Karpas-422 (cell line): ENCODE measurements at places on chromosomes 7 and 10.

GRCh38 chr10:3955955-3956617 lies 171.1 kb upstream of the KLF6 start:
- DNase-seq = no peak

GRCh38 chr10:111705021-111705420 lies 478.5 kb downstream of the GPAM start:
- DNase-seq = no peak

DNA sequence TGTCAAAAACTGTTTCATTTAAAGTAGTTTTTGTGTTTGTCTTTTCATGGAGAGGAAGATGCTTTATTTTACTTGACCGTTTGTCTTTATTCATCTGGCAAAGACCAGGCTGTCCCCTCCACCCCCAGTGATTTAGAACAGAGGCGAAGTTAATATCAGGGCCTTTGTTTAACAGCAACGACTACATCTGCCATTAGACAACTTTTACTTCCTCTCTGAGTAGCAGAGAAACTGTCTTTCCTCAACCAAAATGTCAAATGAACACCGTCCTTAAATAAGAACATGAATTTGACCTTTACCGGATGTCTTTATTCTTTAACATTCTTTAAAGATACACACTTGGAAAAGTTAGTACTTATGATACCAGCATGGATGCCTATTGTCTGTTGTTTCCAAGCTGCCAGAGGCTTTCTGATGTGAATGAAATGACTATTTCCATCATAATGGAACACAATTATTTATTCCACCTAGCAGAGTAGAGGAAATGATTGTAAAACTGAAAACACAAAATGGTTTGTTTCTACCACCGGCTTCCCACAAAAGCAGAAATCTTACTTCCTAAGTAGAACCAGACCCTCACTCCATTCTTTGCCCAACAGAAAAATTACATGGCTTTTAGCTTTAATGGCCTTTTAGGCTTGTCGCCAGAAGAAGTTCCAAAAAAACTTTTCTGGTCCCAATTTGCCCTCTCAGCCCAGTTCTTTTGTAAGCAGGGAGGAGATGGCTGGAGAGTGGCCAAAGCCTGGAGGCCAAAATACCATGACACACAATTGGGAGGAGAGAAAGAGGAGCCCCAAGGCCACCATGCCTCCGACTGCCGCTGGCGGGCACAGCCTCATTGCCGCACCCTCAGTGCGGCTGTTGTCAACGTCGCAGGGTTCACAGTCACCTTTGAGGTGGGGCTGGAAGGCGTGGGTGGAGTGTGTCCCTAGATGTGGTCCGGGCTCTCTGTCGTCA lies 168.5 kb downstream of the TEX36 start:
- no peak for DNase-seq

- no peak for DNase-seq
Observed at GRCh38 chr10:50648089-50648934, 24.6 kb upstream of the SGMS1 start.

DNA sequence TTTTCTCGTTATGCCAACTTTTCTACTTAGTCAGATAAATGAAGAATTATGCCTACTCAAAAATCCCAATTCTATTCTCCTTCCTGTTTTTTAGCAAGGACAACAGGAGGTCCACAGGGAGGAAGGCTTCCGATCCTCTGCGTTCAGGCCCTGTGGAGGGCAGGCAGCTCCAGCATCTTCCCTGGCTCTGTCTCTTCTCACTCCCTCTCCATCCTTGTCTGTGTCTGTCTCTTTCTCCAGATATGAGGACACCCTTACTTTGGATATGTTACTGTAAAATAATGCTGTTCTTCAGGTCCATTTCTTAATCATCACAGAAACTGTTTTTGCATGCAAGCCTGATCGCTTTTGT lies 166.6 kb downstream of the ELMO1 start:
- no peak for DNase-seq

- DNase-seq = no peak
Observed at GRCh38 chr10:7162331-7162730, 248.5 kb downstream of the SFMBT2 start.

DNA sequence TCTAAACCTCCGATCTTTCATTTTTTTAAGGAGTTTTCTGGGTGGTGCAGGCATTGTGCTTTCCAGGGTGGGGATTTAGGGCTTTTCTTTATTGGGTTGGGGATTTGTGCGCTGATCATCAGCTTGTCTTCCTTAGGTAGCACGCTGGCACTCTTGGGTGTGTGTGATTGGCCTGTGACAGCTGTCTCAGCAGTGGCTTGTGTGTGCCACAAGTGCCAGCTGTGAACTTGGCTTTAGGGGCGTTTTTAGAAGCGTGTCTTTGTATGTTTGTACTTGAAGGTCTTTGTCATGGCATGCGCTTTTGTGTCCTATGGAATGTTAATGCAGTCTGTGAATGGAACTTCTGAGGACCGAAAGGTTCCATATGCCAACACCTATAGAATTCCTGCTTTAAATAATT lies 788 bp downstream of the AKAP9 start:
- DNase-seq = peak; percentile 81

DNA sequence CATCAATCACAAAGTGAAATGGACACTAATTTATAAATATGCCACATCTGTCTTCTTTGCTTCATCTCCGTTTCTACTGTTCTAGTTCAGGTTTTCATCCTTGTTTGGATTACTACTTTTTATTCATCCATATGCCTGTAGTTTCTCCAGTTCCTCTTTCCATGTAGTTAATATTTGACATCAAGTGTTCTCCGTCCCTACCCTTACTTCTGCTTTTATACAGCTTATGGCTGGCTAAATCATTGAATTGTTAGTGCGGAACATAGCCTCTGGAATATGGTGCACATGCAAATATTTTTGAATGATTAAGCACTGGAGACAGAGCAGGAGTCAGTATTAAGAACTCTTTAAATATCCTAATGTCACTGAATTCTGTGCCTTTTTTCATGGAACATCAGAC lies 230.0 kb upstream of the PPP1R3A start:
- no peak for DNase-seq

DNA sequence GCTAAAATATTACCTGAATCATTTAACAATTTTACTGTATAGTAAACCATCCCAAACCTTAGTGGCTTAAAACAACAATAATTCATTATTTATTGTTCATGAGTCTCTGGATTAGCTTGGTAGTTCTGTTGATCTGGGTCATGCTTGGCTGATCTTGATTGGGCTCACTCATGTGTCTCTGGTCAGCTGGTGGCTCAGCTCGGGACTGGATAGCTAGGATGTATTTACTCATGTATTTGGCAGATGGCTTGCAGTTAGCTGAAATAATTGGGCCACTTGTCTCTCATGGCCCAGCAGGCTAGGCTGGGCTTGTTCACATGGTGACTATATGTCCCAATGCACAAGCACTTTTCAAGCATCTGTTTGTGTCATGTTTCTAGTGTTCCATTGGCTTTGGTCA lies 262.8 kb downstream of the BBS9 start:
- DNase-seq = no peak

GRCh38 chr10:129692695-129693094 lies 225.7 kb downstream of the MGMT start:
- no peak for DNase-seq

- DNase-seq = no peak
Observed at GRCh38 chr7:138898802-138899201, 82.4 kb downstream of the KIAA1549 start.

DNA sequence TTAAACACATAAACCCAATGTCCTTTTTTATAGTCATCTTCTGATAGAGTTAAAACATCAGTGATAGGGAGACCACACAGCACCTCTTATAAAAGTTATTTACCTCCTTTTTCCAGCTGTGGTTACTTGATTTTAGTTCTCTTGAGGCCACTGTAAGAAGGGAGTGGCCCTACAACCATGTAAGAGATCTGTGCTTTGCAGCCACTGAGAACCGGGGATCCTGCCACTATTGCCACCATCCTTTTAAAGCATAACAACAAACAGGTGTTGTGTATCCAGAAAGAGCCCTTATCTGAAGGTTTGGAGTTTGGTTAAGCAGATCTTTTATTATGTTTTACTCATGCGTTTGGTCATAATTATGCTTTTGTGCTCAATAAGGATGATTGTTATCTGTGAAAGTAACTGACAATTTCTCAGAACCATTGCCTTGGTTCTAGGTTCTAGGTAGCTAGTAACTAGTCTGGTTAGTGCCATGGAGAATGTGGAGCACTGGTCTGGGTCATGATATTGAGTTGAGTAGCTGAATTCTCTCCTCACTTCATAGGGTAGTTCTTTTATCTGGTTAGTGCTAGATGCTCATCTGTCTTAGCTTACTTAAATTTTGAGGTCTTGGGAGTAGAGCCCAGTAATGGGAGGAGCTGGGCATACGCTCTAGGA lies 56.5 kb downstream of the ST7 start:
- no peak for DNase-seq

GRCh38 chr7:17304926-17305325 lies 6.5 kb downstream of the AHR start:
- no peak for DNase-seq

DNA sequence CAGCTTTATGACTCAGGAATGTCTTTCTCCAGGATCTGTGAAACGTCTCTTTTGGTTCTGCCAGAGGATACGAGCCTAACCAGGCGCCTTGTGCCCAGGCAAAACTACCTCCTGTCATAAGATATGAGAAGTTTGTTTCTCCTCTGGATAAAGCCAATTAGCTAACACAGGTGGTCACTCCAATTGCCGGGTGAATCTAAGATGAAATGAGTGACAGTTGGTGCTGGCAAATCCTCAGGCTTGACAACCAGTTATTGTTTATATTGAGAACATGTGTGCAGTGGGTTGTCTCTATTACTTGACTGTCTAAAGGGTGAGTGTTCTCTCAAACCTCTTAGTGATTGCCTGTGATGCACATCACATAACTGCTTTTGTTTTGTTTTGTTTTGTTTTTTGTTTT lies 449.1 kb downstream of the XPNPEP1 start:
- DNase-seq = no peak

DNA sequence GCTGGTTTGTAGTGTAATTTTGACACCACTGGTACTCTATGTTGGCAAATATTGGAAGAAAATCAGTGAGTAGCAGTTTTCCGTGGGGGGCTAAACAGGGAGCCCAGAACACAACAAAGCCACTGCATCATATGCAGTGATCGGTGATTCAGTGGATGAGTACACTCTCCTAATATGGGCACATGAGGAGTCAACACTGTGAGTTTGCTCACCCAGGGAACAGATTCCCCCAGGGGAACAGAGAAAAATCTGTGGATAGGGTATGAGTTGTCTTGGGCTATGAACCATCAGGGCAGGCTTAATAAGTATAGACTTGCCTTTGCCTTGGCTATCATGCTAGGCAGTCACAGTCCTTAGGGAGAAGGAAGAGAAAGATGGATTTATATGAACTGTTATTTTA lies 227.7 kb upstream of the SEMA3E start:
- DNase-seq = no peak

DNA sequence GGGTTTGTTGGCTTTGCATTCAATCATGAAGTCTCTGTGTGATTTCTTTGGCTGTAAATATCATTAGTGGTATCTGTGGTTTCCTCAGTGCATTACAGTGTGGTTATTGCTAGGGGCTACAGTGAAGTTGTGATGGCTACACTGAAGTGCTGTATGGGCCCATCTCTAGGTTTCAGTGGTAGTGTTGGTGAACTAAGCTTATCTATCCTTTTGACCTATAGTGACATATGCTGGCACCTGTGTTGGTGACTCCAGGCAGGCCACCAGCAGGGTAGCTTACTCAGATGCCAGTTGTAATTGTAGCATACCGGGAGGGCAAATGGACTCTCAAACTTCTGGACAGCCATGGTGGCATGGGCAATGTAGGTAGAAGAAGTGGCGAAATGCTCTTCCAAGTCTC lies 219.0 kb downstream of the ANKRD30A start:
- DNase-seq = no peak

- DNase-seq = peak; percentile 9
Observed at GRCh38 chr7:10618953-10619352, 354.7 kb upstream of the PHF14 start.

GRCh38 chr10:60397792-60398191 lies 8.1 kb upstream of the ANK3 start:
- no peak for DNase-seq

DNA sequence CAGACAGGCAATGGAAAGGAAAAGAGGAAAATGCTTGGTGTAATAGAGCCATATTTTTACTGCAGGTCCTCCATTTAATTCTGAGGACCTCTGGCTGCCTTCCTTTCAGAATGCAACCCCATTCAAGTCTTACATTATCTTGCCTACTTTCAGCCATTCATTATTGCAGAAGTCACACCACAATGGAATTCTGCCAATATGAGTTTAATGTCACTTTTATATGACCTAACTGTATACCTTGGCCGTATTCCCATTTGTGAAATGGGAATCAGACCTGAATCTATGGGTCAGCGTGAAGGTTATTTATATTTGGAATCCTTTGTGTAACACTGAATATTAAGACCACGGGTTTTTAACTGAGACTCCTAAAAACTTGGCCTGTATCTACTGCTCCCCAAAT lies 241.7 kb upstream of the AOAH start:
- no peak for DNase-seq

GRCh38 chr10:7423521-7423920 lies 12.7 kb upstream of the SFMBT2 start:
- no peak for DNase-seq

DNA sequence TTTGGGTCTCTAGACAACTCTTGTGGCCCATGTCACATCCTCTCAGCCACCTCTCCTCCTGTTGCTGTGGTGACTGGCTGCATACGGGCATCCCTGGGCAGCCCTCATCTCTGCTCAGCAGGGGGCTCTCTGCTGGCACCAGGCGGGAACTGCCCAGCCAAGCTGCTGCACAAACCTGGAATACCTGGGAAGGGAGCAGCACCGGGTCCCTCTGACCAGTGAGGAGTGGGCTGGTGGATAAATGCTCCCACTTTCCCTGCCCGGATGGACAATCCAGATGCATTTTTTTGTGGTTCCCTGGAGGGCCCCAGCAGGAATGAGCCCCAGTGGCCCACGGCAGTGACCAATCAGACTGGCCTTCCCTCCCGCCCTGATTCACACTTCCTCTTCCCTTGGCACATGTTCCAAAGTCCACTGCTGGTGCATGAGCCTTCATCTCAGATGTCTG lies 21.9 kb downstream of the GRID1 start:
- no peak for DNase-seq

DNA sequence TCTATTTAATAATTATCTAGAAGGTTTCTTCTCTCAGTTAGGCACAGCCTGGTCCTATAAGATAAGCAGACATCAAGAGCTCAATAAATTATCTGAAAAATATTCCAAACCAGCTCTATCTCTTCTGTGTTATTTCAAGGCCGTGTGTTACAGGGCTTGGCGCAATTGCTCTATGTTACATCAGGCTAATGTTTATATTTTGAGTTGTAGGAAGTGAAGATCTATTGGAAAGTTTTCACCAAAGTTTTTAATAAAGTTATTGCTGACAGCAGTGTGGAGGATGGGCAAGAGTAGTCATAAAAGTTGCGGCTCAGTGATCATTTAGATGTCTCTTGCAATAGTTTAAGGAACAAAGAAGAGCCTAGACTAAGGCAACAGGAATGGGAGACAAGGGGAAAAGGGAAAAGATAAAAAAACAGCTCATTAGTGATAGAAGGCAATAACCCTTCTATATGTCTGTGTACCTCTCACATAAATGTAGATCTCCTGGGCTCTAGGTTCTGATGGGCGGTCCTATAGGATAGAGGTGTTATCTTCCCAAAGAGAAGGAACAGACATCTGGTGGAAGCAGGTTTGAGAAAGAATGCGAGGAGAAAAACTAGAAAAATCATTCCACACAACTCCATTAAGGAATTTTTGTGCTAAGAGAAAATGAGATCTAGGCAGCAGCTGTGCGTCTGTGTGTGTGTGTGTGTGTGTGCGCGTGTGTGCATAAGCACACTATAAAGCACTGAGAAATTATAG lies 5.9 kb upstream of the ANKRD7 start:
- no peak for DNase-seq

GRCh38 chr7:128456255-128456725 lies 612 bp downstream of the HILPDA start:
- peak; percentile 64 for DNase-seq

- DNase-seq = no peak
Observed at GRCh38 chr10:124590216-124591122, 128.8 kb downstream of the LHPP start.
